ENCODE measurements at places on chromosomes 13 and 19.

GRCh38 chr19:38420935-38421334 lies 5.1 kb downstream of the RASGRP4 start:
- no peak for DNase-seq

GRCh38 chr19:14611051-14611450 lies 28.2 kb downstream of the CLEC17A start:
- DNase-seq = no peak

DNA sequence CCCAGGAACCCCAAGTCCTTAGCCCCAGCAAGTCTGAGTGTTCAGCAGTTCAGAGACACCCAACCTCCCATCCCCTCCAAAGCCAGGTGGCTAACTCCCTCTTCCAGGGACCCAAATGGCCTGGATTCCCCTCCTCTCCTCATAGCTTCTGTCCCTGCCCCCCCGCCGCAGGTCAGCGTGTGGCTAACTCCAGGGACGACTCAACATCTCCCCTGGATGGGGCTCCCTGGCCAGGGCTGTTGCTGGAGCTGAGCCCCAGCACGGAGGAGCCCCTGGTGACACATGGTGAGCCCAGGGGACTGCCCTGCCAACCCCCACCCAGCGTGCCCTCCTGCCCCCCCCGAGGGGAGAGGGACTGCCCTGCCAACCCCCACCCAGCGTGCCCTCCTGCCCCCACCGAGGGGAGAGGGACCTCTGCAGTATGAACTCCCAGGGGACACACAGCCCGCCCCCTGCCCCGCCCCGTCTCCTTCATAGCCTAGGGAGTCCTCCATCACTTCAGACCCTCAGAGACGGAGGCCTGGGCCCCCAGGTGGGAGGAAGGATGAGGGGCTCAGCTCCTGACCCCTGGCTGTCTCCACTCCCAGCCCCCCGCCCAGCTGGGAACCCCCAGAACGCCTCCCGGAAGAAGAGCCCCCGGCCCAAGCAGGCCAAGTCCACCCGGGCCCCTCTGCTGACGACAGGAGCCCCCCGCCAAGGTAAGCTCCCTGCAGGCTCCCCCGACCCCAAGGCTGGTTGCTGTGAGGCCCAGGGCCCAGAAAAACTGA lies 1.7 kb downstream of the SSC5D start:
- DNase-seq = no peak

DNA sequence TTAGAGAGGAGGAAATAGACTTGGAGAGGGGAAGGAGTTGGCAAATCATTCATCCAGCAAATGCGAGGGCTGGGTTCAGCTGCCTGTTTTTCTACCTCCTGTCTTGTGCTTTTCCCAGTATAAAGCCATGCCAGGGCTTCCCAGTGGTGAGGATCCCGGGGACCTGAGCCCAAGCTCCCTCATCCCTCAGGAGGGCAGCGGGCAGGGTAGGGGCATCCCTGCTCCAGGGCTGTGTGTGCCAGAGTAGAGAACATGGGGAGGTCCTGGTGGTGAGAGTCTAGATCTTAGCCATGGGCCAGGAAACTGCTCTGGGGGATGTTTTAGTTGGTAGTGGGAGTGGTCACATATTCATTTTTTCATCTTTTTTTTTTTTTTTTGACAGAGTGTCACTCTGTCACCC lies 43.6 kb downstream of the GPR12 start:
- no peak for DNase-seq

DNA sequence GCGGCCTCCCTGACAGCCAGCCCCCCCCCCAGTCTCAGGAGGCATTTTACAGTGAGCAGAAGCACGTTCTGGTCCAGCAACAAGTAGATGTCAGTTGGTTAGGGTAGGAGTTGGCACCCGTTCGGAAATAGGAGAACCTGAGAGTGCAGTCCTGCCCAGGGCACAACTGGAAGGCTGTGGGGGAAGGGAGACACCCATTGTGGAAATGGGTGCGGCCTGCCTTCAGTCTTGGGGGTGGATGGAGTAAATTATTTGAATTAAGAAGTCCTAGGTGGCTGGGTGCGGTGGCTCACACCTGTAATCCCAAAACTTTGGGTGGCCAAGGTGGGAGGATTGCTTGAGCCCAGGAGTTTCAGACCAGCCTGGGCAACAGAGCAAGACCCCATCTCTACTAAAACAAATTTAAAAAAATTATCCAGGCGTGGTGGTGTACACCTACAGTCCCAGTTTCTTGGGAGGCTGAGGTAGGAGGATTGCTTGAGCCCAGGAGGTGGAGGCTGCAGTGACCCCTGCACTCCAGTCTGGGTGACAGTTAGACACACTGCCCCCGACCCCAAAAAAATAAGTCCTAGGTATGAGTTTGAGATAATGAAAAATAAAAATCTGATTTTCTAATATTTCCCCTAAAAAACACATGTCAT lies 1.2 kb downstream of the CIRBP start:
- no peak for DNase-seq

Data from activated CD4-positive, alpha-beta T cell treated with anti-CD3 and anti-CD28 coated beads, Interleukin-2, amount 50 U/mL, for 1 hour (primary cell).